Eye (tissue), 1 donor: ENCODE measurements at places on chromosomes 4 and X.

DNA sequence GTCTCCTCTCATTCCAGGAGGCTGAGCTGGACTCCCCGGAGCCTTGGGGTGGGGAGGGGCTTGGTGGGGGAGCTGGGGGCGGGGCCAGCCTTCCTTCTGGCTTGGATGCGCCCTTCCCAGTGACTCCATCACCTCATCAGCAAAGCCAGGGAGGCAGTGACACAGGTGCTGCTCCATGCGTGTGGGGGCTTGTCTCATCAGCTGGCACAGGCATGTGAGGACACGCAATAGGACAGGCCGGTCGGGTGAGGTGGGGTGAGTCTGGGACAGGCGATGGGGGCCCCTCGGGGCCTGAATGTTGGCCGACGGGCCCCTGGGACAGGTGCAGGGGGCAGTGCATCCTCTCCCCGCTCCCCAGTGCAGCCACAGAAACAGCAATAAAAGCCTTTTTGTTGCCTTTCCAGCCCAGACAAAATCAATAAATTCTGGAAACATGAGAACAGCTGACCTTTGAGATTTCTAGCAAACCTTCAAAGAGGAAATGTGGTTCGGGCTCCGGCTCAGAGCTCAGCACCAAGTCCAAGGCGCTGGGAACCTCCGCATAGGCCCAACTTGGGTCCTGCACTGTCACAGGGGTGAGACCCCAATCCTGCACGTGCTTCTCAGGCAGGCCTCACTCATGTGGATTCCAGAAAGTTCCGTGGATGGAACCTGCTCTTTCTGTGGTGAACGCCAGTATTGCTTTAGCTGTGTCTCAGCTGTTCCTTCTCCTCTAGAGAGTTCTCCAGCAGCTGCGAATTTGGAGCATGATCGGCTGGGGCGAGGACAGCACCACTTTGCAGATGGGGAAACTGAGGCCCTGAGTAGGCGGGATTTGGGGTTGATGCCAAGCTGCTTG lies 18.5 kb downstream of the ADRA2C start:
- no peak for DNase-seq

- DNase-seq = no peak
Observed at GRCh38 chr4:24880186-24880585, 32.7 kb downstream of the CCDC149 start.

- DNase-seq = peak; percentile 94
Observed at GRCh38 chr4:70721747-70722146, at the start of gene RUFY3. TSS of gene RUFY3 (plus strand) at chr4:70721964. CDS start at chr4:70722574, 610 bp downstream.

DNA sequence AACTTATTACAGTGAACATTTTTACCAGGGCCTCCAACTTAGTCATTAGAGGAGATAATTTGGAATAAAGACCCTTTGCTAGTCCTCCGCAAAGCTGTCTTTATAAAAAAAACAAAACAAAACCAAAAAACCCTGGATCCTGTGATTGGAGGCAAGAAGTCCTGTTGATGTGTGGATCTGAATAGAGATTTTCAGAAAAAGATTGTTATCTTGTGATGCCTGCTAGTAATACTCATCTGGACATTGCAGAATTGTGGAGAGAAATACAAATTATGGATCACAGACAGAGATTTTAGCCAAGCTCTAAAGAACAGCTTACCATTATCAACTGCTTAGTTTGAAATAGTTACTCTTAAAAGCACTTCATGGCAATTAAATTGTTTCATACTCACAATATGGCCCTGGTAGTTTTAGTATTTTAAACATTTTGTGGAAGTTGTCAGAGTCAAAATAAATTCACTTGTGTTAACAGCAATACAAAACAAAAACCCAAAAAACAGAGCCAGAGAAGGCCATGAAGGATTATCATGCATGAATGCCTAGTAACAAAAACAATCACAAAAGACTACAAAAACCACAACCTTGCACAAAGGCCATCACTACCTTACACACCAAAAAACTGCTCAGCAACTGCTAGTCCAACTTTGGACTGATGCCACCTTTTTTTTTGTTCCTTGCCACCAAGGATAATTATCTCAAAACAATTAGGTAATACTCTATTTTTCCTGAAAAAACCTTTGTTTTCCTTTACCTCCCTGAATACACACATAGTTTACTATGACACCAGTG lies 514.5 kb upstream of the SLIT2 start:
- no peak for DNase-seq
